MV-4-11 (cell line): ENCODE measurements at places on chromosomes 11 and 22.

GRCh38 chr11:70142221-70142875 is 60.7 kb upstream of the FADD start:
- no peak for DNase-seq

GRCh38 chr11:66393954-66394353 is 22.4 kb upstream of the SLC29A2 start:
- no peak for DNase-seq

- DNase-seq = no peak
Observed at GRCh38 chr11:21179770-21180169, 510.4 kb downstream of the NELL1 start.

- no peak for DNase-seq
Observed at GRCh38 chr11:112611771-112612170, 349.4 kb upstream of the NCAM1 start.

DNA sequence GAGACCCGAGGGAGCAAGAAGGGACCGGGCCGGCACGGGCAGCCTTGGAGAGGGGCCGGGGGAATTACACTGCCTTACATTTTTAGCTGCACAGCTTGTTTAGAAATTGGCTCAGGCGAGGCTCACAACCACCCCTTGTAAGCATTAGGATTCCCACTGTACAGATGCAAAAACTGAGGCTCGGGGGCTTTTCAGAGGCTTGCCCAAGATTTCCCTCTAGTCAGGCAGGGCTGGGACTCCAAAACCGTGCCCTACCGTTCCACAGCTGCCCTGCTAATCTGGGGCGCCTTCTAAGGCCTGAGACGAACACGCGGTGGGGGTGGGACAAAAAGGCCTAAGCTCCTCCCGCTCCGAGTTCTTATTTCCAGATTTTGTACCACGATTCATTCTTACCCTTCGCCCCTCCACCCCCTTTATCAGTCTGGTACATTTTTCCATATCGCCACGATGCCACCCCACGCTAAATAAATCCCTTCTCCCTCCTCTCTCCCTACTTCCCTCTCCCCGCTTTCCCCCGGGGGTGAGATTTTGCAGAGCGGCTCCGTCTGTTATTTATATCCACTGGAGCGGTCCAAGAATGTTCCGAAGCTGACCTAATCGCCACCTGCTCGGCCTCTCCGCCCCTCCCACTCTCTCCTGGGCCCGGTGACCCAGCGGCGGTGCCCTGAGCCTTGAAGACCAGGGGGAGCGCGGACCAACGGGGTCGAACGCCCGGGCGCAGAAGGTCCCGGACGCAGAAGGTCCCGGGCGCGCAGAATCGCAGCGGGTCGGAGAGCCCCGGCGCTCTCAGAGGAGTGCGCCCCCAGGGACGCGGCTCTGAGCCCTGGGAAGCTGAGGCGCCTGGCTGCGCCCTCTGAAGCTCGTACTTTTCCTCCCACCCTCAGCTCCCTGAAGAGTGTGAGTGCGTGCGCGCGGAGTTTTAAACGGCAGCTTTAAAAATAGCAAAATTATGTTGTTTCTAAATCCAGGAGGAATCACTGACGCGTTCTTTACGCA is 764 bp upstream of the PACSIN3 start:
- DNase-seq = peak; percentile 19

GRCh38 chr11:562046-562645 is 1.4 kb downstream of the RASSF7 start:
- DNase-seq = no peak

DNA sequence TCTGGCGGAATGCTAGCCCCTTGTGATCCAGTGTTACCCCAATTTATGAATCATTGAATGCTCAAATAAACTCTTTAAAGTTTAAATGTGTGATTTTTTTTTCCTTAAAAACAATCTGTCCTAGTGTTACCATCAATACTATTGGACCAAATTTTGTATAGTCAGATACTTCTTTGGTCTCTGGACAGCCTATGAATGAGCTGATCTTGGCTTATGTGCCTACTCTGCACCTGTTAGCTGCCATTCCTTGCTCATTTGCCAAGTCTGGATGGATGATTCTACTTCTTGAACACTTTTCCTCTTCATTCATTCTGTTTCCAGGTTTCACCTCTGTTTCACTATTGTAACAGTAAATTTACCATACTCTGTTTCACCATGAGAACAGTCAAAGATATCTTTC is 226.5 kb upstream of the ZBED5 start:
- DNase-seq = no peak

- no peak for DNase-seq
Observed at GRCh38 chr22:30555282-30556210, 9.0 kb upstream of the SEC14L6 start.

DNA sequence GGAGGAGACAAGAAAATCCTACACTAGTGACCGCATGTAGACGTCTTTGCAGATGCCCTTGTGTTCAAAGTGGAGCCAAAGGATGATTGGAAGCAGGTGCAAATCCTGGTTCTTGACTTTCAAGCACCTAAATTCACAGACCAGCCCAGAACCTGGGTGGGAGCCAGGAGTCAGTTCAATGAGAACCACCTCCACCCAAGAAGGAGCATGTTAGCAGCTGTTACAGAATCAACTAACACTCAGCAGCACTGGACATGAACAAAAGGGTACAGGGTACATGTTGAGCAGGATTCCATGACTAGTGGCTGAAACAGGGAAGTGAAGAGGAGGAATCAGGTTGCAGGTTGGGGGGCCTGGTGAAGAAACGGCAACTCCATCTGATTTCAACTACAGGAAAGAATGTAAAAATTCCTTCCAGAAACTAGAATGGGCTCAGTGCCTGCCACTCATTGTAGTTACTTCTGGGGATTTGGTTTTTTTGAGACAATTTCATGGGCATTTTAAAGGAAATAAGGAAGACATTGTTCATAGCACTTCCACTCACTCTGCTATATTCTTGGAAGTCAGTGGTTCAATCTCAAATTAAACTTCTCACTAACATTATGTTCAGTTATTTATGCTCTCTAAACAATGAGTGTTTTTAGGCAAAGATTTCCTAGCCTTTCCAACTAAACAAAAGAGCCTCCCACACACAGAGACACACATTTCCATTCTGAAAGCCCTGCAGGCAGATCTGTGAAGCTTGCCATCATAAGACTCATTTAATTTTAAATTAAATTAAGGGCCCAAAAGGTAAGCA is 173.3 kb downstream of the CADM1 start:
- DNase-seq = no peak

DNA sequence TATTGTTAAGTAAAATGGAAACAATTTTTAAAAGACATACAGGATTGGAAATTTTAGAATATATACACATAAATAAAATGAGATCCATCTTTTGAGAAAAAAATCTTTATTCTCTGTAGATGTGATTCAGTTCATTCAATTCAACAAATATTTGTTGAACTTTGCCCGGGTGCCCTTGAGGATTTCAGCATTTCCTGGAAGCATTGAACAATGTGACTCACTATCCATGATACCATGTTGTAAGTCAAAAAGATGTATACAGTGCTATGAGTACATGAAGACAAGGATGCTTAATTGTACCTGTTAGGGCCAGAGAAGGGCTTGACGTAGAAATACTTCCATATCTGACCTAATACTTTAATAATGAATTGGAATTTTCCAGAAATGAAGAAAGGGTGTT is 353.7 kb downstream of the METTL15 start:
- no peak for DNase-seq

GRCh38 chr11:61531044-61531443 is 22.5 kb downstream of the LRRC10B start:
- no peak for DNase-seq

- DNase-seq = no peak
Observed at GRCh38 chr11:17691550-17691949, 27.8 kb upstream of the MYOD1 start.

GRCh38 chr22:40659166-40659565 is 20.1 kb upstream of the MCHR1 start:
- no peak for DNase-seq

DNA sequence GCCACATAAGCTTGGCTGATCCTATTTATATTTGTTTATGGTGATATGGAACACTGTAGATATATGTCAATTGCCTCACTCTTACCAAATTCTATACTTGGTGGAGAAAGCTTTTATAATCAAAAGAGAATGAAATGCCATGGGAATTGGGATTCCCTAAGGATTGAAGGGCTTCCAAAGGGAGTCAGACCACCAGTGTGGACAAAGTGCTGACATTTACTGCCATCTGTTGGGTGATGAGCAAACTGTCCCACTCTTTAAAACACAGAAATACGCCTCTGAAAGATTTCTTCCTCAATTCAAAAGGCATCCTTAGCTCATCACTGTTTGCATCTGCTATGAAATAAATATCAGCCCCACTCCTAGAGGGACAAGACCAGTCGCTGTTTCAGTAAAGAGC is 7.1 kb downstream of the SLC1A2 start:
- DNase-seq = no peak

GRCh38 chr11:33987975-33988580 is 63.5 kb upstream of the CAPRIN1 start:
- DNase-seq = peak; percentile 81
